Cardiac septum (tissue), 1 donor: ENCODE measurements at places on chromosomes 13 and 19.

- DNase-seq, result no peak
These were observed 11.5 kb downstream of the S1PR2 start for GRCh38 chr19:10219678-10220077.

DNA sequence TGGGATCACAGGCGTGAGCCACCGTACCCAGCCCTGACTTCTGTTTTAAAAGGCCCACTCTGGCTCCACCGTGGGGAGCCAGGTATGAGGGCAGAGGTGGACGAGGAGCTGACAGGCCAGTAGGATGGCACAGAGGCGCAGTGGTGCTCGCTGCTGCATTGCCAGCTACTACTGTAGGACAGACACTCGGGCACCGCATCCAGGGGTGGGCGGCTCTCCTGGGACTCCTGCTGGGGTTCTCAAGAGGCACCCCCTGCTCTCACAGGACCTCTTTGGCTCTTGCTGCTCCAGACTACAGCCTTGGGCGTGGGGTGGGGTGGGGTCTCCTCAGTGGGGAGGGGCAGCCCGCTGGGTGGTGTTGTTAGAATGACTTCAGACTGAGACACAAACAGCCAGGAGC lies 53.4 kb downstream of the LATS2 start:
- DNase-seq, result peak; percentile 61

- peak; percentile 93 for DNase-seq
These were observed at the start of gene CEACAM4 for GRCh38 chr19:41626877-41627276. CEACAM4 (minus strand) TSS chr19:41627074; CDS start chr19:41626963, 111 bp downstream.

DNA sequence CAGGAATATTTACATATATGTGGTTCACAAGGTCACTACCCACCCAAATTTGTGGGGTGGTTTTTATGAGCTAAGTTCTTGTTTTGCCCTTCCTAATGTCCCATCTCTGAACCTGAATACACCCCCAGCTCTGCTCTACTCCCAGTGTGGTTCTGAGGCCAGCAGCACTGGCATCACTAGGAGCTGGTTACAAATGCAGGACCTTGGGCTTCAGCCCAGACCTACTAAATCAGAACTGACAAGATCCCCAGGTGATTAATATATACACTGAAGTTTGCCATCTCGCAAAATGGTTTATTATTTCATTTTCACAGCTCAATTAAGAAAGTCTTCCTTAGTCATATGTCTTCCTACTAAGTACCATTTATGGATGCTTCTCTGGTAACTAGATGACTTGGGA lies 67.9 kb downstream of the FOXO1 start:
- DNase-seq, result no peak

DNA sequence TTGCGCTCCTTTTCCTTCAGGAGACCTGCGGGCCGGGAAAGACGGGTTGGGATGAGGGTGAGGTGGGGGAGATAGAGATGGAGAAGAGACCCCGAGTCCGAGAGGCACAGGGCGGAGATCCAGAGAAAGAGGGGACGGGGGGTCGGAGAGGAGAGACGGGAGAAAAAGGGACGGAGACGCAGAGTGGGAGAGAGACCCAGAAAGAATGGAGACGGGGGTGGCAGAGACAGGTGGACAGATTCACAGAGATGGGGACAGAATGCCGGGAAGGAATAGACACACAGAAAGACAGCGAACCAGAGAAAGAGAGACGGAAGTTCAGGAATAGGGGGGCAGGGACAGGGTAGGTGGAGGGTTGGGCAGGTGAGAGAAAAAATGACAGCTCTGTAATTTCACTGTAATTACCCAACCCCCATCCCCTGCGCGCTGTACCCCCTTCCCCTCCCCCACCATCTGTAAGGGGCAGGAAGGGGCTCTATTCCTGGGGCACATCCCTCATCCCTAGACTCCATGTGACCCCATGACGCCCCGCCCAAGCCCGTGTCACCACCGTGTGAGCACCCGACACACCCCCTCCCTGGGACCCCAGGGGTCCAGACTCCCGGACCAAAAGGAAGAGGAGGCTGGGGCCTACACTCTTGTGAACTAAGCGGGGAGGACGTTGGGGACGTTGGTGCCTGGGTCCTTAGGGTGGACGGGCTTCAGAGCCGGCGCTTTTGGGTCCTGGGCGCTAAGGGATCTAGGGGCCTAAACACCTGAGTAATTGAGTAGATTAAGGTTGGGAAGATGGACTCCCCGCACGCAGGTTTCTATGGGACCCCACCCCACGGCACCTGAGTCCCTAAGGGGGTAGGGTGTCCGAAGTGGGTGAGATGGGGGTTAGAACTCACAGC lies 967 bp downstream of the DBP start:
- DNase-seq, result no peak

GRCh38 chr13:103573446-103573845 lies 507.2 kb upstream of the SLC10A2 start:
- DNase-seq, result no peak

GRCh38 chr13:49302817-49303216 lies 55.1 kb downstream of the CDADC1 start:
- no peak for DNase-seq

DNA sequence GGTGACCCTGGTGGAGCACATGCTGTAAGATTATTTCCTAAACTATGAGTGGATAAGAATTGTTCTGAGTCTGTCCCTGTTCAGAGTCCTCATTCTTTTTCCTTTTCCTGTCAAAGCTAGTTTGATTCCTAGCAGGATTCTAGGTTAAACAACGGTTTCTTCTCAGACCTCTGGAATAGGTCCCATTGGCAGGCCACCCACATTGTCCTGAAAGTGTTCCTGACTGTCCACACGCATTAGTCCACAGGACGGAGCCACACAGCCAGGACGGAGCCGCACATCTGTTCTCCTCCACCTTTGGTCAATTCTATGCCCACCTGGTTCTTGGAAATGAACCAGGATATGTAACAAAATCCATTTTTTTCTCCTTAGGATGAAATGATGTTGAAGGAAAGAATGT lies 46.1 kb downstream of the ANKRD10 start:
- DNase-seq, result no peak

GRCh38 chr13:32969516-32969941 lies 46.7 kb upstream of the KL start:
- no peak for DNase-seq

GRCh38 chr13:28685892-28686291 lies 27.0 kb downstream of the POMP start:
- DNase-seq, result no peak

GRCh38 chr13:86684402-86684801 lies 885.2 kb upstream of the SLITRK6 start:
- DNase-seq, result no peak

DNA sequence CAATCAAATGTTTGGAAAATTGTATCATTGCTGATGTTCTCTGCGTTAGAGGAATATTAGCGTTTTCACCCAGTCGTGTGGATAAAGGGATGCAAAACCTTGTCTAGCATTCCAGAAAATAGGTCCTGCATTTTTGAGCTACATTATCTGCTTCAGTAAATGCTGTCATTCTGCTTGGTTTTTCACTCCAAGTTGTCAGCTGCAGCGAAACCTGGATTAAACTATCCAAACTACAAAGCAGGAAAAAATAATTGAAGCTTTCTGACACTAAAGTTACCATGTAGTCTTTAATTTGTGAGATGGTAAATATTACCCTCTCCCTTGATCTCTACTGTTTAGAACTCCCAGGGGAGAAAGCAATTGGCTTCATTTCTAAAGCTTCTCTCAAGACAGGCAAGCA lies 1795.5 kb upstream of the PRR20A start:
- DNase-seq, result no peak

- DNase-seq, result peak; percentile 90
These were observed 3.3 kb downstream of the ATP5F1D start for GRCh38 chr19:1244693-1245451.

- DNase-seq, result no peak
These were observed 84.3 kb downstream of the IER2 start for GRCh38 chr19:13234518-13234917.

- no peak for DNase-seq
These were observed 69.6 kb downstream of the STK24 start for GRCh38 chr13:98507282-98507797.

DNA sequence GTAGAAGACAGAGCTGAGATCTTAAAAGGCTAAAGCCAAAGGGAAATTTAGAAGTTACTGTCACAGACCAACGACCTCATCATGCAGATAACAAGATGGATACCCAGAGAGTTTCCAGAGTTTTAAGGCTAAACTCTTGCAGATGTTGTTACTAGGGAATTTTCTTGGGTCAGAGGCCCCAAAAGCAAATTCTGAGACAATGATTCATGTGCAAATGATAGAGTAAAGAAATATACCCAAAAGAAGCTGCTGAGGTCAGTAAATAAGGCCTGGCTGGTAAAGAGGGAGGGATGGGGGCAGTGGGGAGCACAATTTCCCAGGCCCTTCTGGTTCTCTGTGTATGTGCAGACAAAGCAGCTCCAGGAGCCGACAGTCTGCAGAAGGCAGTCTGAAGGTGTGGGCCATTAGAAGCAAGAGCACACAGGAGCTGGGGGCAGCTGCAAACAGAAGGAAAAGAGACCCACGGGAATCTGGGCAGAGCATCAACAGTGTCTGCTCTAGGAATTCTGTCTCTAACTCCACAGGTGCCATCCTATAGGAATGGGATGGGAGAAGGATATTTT lies 330.8 kb downstream of the TBC1D4 start:
- DNase-seq, result no peak

DNA sequence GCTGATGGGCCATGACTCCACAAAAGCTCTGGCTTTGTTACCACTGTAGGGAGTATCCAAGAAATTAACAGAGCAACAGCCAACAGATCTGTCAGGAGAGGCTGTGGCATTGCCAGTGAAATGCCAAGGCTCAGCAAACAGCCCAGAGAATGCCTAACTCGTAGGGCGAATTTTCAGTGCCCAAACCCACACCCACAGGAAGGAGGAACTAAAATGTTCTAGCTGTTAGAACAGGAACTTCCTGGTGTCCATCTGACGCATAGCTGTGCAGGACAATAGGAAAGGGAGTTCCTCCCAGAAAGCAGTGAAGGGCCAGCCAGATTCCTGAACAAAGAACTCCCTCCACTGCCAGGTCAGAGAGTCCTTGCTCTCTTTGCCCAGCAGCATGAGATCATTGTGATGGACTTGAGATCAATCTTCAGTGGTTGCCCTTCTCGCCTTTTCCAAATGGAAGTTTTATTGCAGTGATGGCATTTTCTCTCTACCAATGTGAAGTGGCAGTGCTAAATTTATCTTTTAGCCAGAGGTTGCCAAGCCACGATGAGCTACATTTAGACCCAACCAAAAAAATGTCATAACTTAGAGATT lies 224.2 kb upstream of the STARD13 start:
- no peak for DNase-seq
